ENCODE measurements at places on chromosomes 7 and 10. TPM values are rescaled to one million over a fixed set of nuclear protein-coding genes. Genes with fewer than 3 reads are reported as not detected.
A peak's percentile ranks its signal among the peaks of the same experiment; 100 is the strongest.

DNA sequence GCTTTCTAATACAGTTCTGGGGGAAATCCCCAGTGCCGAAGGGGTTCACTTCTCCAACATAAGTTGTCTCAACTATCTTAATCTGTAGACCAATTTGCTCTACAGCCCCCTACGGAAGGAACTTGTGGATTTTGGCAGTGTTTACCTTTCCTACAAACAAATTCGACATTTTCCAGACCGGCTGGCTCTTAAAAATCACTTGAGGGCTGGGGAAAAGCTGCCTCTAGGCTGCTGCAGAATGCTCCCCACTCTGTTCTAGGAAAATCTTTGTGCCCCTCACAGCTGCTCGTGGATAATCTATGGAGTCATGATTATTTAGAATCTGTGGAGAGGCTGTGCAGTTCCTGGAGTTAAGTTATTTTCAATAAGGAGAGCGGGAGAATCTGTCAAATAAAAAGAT, 474.6 kb upstream of the FZD8 start:
- no peaks in the 10 kb centered on the region for H3K27me3 ChIP-seq
- H3K4me3 ChIP-seq, result no peak overlapping the region
- H3K27ac ChIP-seq, result no peak overlapping the region
- DNase-seq, result no peak

- no peak for DNase-seq
- no peak overlapping the region for H3K4me3 ChIP-seq
- H3K27ac ChIP-seq, result no peak overlapping the region
- H3K36me3 ChIP-seq, result no peaks in the 10 kb centered on the region
- H3K27me3 ChIP-seq, result peaks cover 5% of the 10 kb centered on the region
- H3K4me1 ChIP-seq, result peaks cover 6% of the 10 kb centered on the region
Observed at GRCh38 chr7:28407651-28408050, 4.7 kb upstream of the CREB5 start.

DNA sequence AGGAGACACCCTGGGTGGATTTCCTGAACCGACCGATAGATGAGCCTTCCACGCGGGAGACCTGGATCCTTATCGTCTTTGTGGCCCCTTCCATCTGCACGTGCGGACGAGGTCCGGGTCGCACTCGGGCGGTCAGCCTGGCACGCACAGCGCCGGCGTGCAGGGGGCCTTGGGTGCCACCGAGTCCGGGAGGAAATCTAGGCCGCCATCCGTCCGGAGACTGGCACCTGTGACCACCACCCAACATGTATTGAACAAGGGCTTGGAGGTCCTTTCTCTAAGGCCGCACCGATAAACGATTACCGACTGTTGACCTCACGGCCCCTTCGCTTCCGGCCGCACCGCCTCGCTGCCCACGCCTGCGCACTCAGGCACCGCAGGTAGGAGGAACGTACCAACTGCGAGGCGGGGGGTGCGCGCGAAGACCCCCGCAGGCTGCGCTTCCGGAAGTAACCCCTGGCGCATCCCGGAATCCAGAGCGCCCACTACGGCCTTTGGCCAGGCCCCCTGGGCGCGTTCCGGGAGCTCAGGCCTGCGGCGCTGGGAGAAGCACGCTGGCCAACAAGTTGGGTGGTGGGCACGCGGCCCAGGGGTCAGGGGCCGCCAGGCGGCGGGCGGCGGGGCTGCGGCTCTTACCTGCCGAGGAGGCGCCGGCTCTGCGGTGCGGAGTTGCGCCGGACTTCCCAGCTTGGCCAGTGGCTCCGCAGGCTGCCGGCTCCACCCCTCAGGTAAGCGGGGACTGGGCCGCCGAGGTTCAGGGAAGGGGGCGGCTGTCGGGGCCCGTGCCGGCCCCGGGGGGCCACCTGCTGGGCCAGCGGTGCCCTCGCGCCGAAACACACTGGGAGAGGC, at the start of the genes ACTR3C and LRRC61:
TSS of gene ACTR3C (minus strand) at position 713 of the 849 bp plus-strand sequence. CDS start 28,249 bp downstream, outside the sequence.
TSS of gene LRRC61 (plus strand) at position 523 of the 849 bp plus-strand sequence. CDS start 13,507 bp downstream, outside the sequence.
- H3K27ac ChIP-seq, result peak within 1 kb of the TSS; percentile 99
- peaks cover 48% of the 10 kb centered on the region for H3K4me1 ChIP-seq
- peak; percentile 92 for DNase-seq
- H3K4me3 ChIP-seq, result peak within 1 kb of the TSS; percentile 68
- H3K27me3 ChIP-seq, result no peaks in the 10 kb centered on the region

GRCh38 chr10:29064680-29065079, 224.2 kb upstream of the LYZL1 start:
- no peaks in the 10 kb centered on the region for H3K4me1 ChIP-seq
- no peaks in the 10 kb centered on the region for H3K36me3 ChIP-seq
- H3K4me3 ChIP-seq, result no peak overlapping the region

DNA sequence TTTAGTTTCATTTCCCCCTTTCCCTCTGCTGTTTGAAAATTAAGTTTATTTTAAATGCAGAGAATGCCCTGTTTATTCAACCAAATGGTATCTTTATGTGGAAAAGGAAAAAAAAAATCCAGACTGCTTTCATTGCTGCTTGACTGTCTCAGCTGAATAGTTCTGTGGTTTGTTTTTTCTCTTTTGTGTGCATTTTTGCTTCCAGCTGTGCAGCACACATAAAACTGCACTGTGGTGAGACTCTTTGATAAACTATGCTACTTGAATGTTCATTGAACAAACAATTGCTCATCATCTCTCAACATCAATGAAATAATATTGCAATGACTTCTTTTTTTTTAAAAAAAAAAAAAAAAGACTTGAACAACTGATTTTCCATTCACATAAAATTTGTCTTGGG, 78.6 kb upstream of the GLI3 start:
- no peak overlapping the region for H3K4me3 ChIP-seq
- H3K27me3 ChIP-seq, result no peaks in the 10 kb centered on the region

- H3K36me3 ChIP-seq, result no peaks in the 10 kb centered on the region
- H3K4me3 ChIP-seq, result no peak overlapping the region
- H3K27ac ChIP-seq, result no peak overlapping the region
- H3K27me3 ChIP-seq, result no peaks in the 10 kb centered on the region
- DNase-seq, result no peak
- no peaks in the 10 kb centered on the region for H3K4me1 ChIP-seq
Observed at GRCh38 chr10:109089779-109090178, 833.5 kb downstream of the XPNPEP1 start.

DNA sequence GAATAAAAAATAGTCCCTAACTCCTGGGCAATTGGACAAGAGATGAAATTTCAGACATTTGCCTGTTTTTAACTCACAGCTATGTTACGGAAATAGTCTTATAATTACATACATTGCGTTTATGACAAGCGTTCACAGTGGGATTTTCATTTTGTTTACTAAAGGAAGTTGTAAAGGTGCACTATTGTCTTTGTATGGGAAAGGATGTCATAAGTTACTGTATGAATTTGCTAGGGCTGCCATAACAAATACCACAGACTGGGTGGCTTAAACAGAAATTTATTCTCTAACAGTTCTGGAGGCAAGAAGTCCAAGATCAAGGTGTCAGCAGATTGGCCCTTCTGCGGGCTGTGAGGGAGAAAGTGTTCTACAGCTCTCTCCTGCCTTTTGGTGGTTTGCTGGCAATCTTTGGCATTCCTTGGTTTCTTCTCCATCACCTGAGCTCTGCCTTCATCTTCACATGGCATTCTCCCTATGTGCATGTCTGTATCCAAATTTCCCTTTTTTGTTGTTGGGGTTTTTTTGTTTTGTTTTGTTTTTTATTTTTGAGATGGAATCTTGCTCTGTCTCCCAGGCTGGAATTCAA, 5.6 kb downstream of the NFE2L3 start:
- H3K27ac ChIP-seq, result no peak overlapping the region
- no peak overlapping the region for H3K4me3 ChIP-seq
- H3K36me3 ChIP-seq, result no peaks in the 10 kb centered on the region

DNA sequence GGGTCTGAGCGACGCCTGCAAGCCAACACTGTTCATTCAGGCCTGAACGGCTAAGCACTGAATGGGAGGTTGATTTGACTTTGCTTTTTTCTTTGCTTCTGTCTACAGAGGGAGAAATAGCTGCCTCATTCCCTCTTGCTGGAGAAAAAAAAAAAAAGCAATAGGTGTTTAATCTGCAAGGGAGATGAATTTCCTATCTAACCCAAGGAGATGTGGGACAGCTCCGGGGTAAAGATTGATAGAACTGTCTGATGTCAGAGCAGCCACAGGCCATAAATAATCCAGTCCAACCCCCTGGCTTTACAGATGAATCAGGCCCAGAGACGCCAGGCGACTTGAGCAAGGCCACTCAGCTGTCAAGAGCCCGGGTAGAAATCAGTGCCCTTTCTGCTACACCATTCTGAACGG, 168.0 kb downstream of the ARHGAP12 start:
- H3K27ac ChIP-seq, result no peak overlapping the region
- peak overlapping the region; percentile 35 for H3K4me3 ChIP-seq
- DNase-seq, result no peak

- H3K4me3 ChIP-seq, result no peak overlapping the region
- H3K4me1 ChIP-seq, result no peaks in the 10 kb centered on the region
- H3K36me3 ChIP-seq, result no peaks in the 10 kb centered on the region
- no peak overlapping the region for H3K27ac ChIP-seq
- no peak for DNase-seq
- peaks cover 2% of the 10 kb centered on the region for H3K27me3 ChIP-seq
Observed at GRCh38 chr10:78543749-78544362, 510.2 kb downstream of the RPS24 start.

Gene DPYSL4
- not detected for total RNA-seq

Gene WASHC2C
- 25.9 TPM for total RNA-seq

Gene TMEM225B
- total RNA-seq, result 0.60 TPM

Gene CNPY1
- total RNA-seq, result not detected

Gene SEMA3C
- 0.16 TPM for total RNA-seq

Gene MNX1
- 9.5 TPM for total RNA-seq

Gene PLEKHS1
- total RNA-seq, result not detected

Gene INHBA
- 0.02 TPM for total RNA-seq

All from K562 (cell line).